ENCODE measurements at places on chromosomes 5 and 9.

DNA sequence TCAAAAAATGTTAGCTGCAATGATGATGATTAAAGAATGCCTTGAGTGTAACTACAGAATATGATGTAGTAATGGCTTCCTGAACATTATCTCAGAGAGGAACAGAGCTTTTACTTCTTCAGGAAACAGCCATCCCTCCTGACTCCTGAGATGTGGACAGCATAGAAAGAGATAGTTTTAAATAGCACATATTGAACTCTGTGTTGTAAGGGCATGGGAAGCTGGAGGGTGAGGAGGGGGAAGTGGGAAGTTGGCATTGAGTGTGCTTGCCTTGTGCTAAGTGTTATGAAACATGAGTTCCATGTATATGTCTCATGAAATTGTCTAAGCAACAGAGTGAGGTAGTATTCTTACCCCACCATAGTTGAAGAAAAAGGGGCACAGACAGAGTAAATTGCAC is 161.5 kb upstream of the SLC28A3 start:
- no peak for DNase-seq

DNA sequence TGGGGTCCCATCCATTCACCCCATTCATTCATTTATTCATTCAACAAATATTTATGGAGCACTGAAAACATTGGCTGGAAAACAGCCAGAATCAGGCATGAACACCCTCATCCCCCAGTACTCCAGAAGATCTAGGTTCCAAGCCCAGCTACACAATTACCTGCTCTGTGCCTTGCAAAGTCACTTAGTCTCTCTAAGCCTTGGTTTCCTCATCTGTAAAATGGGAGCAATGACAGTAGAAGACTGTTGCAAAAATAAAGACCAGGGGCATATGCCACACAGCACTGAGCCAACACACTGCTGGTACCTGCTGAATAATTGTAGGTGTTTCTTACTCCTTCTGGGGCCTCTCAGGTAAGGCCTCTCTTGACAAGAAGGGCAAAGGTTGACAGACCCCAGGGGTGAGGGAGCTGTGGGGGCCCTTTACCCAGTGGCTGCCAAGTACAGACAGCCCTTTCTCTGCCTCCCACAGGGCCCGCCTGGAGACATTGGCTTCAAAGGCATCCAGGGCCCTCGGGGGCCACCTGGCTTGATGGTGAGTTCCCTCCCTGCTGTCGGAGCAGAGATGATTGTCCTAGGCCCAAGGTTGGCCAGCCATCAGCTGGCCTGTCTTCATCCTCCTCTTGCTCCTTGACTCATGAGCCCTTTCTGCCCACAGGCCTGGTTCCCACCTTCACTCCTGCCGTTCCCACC is 22.6 kb upstream of the ORM1 start:
- DNase-seq = peak; percentile 8

DNA sequence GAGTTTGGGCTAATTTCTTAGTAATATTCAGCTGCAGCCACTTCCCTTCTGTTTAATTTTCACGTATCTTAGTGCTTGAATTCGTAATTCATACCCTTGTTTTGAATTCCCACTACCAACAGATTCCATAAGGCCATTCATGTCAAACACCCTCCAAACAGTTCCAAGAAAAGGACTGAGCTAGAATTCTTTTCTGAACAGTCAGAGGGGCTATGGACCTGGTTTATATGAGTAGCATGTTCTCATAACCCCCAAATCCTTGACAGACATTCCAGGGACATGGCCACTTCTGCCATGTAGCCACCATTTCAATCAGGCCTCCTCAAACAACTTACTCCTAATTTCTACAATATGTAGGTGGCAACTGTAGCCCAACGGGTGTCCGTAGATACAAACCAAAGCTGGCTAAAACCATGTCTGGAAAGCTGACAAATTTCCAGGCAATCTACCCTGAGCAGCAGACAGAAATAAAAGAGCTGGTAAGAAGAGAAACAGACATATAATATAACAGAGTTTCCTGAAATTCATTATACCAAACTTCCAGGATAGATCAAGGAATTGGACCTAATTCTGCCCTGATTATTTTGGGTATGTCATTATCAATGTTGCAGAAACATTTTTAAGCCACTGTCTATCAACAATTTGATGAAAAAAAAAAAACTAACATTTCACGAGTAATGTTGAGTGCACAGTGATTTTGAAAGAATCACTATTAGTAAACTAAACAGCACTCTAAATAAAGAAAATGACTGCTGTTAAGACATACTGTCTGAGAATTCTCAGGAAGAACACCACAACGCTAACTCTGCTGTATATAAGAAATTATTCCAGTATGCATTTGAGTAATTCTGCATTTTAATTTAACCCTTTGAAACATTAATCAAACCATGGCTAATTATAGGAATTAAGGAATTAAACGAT is 40.7 kb downstream of the EBF1 start:
- no peak for DNase-seq

GRCh38 chr5:177269976-177270375 is 33.5 kb downstream of the RAB24 start:
- DNase-seq = no peak

DNA sequence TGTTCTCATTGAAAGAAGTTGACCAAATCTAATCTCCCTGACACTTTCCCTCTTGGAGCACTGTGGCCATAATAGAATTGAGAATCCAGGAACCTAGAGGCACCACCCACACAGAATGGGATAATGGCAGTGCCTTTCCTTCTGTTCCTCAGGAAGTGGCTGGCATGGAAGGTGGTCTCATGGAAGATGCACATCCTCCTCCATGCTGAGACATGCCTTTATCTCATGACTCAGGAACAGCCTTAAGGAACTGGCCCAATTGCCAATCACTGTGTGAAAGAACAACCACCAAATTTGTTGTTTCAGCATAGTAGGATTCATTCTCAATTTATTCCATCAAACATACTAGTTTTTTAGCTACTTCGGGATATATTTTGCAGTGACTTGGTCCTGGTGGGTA is 137.5 kb upstream of the RASGRF2 start:
- DNase-seq = no peak

DNA sequence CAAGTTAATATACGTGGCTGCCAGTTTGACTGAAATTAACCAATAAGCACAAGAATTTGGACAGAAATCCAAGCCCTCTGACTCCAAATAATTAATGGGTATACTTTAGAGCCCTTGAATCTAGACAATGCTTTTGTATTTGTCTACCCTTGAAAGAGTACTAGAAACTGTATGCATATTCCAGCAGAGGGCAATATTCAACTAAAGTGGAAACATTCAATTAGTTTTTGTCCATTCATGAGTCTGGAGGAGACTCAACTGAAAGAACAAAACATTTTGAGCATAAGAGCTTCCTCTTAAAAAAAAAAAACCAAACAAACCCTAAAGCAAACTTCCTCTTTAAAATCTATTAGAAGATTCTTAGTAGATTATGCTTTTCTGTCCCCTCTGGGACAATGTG is 157.8 kb downstream of the ARHGEF28 start:
- no peak for DNase-seq

GRCh38 chr5:124697501-124697900 is 48.9 kb downstream of the ZNF608 start:
- DNase-seq = no peak

DNA sequence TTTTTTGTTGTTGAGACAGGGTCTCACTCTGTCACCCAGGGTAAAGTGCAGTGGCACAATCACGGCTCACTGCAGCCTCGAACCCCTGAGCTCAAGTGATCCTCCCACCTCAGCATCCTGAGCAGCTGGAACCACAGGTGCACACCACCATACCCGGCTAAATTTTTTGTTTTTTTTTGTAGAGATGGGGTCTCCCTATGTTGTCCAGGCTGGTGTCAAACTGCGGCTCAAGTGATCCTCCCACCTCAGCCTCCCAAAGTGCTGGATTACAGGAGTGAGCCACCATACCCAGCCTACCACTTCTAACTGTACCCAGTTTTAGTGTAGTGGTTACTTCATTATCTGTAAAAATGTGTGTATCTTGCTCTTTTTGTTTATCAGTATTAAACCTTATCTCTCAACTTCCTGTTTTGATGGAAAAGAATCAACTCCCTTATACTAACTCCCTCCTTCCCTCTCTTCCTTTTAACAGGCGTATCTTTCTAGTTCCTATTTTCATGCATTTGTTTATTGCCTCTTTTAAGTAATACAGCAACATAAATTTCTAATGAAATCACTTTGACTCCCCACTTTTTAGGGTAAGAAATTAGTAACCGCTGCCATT is 33.1 kb downstream of the GRAMD2B start:
- no peak for DNase-seq

DNA sequence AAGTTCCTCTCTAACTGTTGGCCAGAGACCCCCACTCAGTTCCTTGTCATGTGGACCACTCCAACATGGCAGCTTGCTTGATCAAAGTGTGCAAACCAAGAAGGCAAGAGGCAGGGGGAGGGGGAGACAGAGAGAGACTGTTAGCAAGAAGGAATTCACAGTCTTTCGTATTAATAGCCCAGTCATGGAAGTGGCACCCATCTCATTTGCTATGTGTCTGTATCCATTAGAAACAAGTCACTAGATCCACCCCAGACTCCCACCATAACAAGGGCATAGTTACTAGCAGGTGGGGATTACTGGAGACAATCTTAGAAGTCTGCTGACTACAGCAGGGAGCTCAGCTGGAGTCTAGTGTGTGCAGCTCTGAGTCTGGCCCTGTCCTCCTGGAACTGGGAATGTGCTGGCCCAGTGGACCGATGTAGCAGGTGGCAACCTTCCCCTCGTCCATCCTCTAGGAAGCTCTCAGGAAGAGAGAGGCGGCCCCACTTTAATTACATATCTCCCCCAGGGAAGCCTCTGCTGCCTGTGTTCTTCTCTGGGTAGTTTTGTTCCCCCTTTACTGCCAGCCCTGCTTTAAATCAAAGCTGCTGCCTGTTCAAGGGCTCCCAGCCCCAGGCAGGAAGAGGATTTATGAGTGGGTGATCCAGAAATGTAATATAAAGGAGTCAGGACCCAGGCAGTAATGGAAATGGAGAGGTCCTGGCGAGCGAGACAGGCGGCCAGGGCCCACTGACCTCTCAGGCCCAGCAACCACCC is 47.8 kb upstream of the ALDH1B1 start:
- no peak for DNase-seq

DNA sequence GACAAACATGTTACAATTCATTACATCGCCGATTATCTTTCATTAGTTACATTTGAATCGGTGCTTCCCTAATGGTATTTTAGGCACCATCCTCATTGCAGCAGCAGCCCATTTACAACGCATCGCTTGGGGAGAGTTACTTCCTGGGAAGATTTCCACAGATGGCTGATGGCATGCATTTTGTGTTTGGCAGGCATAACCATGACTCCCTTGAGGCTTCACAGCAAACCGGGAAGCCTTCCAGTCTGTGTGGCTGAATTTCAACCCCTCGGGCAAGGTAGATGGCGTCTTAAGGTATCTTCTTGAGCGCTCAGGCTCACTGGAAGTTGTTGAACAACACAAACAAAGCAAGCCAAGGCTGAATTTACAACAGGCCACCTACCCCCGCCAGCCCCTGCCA is 1.6 kb upstream of the DNAH5 start:
- DNase-seq = no peak

DNA sequence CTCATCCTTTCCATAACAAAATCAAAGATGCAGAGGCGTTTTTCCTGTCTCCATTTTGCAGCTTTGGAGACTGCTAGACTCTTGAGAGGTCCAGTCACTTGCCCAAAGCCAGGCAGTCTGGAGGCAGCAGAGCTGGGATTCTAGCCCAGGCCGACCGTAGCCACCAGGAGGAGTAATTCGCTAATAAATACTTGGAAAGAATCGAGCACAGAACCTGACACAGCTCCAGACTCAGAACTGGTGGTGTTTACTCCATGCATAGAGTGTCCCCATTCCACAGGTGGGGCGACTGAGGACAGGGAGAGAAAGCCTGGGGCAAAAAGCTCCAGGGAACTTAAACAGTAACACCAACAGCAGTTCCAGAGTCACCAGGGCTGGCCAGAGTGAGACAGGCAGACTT is 10.7 kb upstream of the CERCAM start:
- no peak for DNase-seq

GRCh38 chr5:140588311-140589070 is 23.9 kb downstream of the SLC35A4 start:
- no peak for DNase-seq

- DNase-seq = no peak
Observed at GRCh38 chr9:137728444-137729311, 109.9 kb downstream of the EHMT1 start.

DNA sequence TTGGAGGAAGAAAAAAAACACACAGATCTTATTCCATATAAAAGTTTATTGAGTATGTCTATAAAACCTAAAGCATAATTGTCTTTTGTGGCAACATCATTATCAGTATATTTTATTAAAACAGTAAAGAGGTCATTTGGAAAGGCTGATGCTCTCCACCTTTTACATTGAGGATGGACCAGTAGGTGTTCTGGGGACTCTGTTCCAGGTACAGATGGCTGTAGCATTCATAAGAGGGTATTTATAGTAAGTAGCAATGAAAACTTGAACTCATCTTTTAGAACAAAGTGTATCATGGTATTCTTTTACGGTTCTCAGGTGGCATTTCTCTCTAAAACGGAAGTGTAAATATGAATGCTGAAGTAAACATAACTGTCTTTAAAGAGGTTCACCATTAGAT is 1.8 kb downstream of the GABRA6 start:
- DNase-seq = no peak

- no peak for DNase-seq
Observed at GRCh38 chr5:13325765-13326164, 618.7 kb downstream of the DNAH5 start.

- no peak for DNase-seq
Observed at GRCh38 chr5:134873494-134873893, 677 bp upstream of the TXNDC15 start.

GRCh38 chr5:5695266-5695665 is 272.8 kb downstream of the ICE1 start:
- no peak for DNase-seq

- no peak for DNase-seq
Observed at GRCh38 chr5:120446901-120447300, 17.2 kb upstream of the PRR16 start.

DNA sequence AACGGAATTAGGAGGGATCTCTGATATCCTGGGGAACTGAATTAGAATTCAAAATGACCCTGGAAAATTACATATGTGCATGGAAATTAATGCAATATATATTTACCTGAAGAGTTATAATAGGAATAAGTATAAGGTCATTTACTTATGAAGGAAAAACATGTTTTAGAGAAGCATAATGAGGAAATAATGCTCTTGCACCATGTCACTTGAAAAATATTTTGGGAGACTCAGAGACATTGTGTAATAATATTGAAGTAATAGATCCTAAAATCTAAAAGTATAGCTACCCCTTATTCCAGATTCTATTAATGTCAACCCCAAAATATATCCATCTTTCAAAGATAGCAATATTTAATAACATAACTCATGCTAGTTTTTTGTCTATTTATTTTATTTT is 28.4 kb downstream of the SPZ1 start:
- no peak for DNase-seq

DNA sequence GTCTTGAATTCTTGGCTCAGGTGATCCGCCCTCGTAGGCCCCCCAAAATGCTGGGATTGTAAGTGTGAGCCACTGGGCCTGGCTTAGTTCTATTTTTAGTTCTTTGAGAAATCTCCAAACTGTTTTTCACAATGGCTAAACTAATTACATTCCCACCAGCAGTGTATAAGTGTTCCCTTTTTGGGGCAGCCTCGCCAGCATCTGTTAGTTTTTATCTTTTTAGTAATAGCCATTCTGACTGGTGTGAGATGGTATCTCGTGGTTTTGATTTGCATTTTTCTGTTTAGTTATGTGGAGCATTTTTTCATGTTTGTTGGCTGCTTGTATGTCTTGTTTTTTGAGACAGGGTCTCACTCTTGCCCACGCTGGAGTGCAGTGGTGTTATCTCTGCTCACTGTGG is 28.2 kb downstream of the CNOT6 start:
- DNase-seq = no peak

- no peak for DNase-seq
Observed at GRCh38 chr5:149298163-149298562, 26.5 kb downstream of the AFAP1L1 start.
